NCI-H446 (cell line): ENCODE measurements at places on chromosomes 12 and 14.

DNA sequence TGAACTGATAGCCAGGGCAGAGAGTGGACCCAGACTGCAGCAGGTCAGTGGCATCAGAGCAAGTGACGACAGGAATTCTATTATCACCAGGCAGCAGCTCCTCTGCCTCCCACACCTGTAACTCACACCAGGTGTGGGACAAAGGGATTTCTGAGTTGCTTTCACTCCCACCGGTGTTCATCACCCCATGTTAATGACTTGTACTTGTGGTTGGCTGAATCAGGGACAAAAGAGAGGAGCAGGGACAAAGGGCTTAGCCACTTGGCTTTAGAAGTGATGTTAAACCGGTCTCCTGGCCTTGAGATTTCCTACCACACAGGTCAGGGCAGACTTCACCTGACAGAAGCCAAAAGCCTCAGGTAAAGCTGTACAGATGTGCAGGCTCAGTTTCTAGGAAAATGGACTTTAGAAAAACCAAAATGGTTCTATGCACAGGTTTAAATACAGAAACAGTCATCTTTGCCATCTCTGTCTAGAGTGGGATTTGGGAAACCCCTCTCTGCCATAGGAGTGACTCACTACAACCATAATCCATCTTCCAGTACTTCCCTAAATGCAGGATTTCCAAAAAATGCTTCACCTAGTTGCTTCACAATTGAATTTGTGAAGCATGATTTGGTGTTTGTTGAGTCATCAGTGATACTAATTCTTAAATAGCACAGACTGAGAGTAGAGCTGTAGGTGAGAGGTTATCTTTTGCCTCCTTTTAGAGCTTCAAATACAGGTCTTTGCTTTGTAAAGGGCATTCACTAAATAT is 158.5 kb downstream of the PRKCH start:
- DNase-seq: no peak

DNA sequence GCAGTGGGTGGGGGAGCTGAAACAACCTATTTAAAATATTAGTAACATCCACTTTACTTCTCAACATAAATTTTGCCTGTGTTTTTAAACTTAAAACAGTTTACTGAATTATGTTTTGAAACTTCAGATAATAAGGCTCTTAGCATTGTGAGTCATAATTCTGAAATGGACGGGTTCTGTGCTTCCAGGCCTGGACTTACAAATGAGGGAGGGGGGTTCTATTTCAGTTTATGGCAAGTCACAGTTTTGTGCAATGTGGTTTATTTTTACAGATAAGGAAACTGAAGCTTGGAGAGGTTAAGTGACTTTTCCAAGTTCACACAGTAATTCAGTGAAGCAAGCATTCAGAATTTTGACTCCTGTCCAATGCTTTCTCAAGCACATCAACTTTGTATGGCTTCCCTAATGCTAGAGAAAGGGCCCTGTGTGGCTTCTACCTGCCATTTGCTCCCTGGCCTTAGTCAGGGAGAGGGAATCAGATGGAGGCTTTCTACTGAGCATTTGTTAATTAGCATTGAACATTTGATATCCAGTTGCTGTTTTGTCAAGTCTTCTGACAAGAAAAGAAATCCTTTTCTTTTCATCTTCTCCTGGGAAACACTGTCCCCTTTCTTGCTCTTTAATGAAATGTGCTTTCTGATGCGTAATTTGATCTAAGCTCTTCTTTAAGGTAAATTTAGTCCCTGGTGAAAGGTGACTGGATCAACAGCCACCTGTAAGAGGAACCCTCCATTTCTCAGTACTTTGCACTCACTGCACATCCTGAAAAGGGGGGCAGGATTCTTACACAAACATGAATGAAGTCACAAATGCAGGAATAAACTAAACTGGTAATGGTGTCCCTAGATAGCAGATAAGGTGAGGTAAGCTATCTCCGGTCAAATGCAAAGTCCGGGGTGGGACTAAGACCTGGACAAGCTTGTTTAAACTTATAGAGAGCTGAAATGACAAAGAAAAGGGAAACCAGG is 2.5 kb upstream of the SALL2 start:
- no peak for DNase-seq

- peak; percentile 33 for DNase-seq
These were observed 1.6 kb upstream of the ATP2B1 start for GRCh38 chr12:89709995-89710872.

GRCh38 chr12:109738878-109739665 is 25.4 kb downstream of the FAM222A start:
- DNase-seq: no peak

- peak; percentile 27 for DNase-seq
These were observed 346.9 kb upstream of the FKBP4 start for GRCh38 chr12:2447861-2448260.

GRCh38 chr12:100942984-100943749 is 148.6 kb downstream of the ANO4 start:
- no peak for DNase-seq

GRCh38 chr12:93174048-93174447 is 203.7 kb upstream of the NUDT4 start:
- DNase-seq: peak; percentile 89

- no peak for DNase-seq
These were observed 104.0 kb upstream of the CCND2 start for GRCh38 chr12:4169531-4169930.

DNA sequence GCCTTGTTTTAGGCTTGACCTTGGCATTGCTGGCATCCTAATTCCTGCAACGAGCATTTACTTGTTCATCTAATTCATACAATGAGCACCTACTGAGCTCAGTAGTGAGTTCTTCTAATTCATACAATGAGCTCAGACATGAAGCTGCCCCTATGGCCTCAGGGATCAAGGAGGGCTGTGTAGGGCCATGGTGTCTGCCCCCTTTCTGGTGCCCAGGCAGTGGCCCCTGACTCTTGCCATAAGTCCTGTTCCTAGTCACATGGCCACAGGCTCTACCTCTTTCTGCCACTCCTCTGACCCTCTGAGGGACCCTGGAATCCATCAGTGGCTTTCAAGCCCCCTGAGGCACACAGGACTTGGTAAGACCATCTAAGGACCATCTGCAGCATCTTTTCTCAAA is 148.8 kb downstream of the ZFP36L1 start:
- DNase-seq: no peak

DNA sequence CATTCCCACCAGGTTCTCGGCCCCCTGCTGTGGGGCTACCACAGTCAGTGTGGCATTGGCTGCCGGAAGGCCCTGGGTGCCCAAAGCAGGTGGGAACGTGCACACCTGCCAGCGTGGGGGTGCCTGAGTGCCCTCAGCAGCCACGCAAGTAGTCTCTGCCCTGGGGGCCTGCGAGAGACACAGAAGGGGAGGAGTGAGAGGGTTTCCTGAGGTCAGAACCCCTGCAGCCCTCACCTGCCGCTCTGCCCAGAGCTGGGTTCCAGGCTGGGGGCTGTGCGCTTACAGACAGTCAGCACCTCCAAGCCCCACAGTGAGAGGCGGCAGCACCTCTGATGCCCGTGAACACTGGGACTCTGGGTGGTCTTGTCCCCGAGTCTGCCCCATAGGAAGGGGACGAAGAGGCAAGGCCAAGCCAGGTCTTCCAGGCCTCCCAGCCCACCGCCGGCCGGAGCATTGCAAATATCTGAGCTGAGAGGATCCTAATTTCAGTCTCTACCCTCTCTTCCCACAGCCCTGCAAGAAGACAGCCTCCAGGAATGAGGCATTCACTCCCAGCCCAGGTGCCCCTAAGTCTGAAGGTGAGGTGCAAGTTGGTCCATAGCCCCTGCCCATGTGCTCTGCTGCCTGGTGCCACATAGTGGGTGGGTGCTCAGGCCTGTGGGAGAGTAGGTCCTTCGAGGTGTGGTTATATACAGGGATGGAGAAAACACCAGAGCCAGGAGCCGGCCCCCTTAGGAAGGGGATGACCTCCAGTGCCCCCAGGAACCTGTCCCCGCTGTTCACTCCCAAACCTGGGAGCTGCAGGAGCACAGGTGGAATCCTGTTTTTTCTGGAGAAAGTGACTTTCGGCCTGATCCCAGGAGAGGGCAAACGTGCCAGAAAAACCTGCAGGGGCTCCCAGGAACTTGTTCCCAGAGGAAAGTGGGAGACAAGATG is 291.1 kb upstream of the RTL1 start:
- DNase-seq: no peak

DNA sequence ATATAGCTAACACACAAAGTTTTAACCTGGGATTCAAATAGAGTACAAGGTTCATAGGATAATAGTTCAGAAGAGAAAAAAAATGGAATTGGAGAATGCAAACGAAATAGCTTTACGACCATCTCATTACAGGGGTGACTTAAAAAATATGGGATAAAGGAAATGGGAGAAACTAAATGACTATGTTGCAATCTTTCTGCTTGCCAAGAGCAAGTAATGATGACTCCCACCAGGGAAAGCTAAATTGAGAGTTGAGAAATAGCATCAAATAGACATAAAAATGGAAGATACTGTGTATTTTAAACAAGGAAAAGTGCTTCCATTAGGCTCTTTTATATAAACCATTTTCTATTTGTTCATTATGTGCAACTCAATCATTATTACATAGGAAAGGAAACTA is 155.7 kb upstream of the ATXN7L3B start:
- no peak for DNase-seq

- DNase-seq: no peak
These were observed 194.5 kb upstream of the RGS6 start for GRCh38 chr14:71737760-71738159.

DNA sequence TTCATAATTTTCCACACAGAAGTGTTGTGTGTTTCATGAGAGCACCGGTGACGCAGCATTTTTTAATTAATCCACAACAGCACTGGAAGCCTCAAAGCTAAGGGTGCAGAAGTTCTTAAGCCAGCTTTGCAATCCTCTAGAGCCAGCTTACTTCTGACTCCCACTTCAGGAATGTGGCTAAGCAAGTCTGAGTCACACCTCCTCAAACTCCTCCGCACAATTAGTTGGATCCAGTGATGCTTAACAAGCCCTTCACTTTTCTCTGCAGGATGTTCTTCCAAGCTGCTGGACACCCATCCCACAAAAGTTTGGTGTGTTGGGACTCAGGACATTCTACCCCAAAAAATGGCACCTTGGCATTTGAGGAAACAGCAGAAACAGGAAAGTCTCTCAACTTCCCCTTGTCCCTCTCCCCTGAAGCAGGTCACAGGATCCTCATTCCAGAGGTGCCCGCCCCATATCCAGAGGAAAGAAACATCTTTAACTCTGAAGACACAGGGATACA is 210.0 kb downstream of the PPM1H start:
- peak; percentile 42 for DNase-seq

DNA sequence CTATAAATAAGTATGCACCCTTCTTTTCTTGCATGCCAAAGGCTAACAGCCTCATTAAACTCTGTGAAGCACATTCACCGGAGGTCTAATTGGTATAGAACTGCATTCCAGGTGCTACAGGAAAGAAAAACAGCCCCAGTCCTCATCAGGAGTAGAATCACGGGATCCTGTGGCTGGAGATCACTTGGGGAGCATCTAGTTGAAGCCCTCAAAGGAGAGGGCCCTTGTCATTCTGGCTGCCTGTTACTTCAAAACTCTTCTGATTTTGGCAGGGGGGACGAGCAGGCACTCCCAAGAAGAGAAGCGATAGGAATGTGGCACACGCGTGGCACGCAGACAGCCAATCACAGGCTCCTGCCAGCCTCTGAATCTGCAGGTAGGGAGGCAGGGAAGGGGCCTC is 154.4 kb downstream of the TTC7B start:
- DNase-seq: no peak

DNA sequence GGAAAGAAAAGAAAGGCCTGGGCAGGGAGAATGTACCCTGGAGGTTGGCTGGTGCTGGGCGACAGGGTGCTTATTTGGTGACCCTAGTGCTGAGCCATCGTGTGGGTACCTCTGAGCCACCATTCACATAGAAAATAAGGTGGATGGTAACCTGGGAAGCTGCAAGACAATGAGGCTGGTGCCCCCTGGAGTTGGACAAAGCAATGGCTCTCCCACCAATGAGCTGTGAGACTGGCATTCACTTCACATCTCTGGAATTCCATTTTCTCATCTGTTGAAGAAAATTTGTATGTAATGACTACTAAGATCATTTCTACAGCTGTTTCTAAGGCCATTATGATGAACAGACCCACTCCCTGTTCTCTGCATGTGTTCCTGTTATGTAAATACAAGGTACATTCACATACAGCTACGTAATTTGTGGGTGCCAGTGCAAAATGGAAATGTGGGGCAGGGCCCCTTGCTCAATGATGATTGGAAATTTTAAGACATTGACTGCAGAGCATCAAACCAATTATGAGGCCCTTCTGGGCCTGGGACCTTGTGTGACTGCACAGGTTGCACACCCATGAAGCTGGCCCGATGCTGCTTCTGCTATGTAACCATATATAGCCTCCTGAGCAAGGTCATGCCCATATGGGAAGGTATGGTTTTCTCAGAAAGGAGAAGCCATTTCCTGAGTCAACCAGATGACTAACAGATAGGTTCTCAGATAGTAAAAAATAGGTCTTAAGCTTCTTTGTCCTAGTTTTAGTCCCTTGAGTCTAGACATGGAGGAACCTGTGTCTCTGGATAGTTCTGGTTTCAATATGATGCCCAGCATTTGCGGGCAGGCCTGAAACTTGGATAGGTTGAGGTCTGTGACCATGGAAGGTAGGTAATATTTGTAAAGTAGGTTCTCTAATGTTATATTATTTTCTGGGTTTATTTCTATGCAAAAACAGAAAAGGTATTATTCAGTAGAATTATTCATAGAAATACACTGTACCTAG is 63.4 kb upstream of the IGF1 start:
- DNase-seq: no peak

- no peak for DNase-seq
These were observed 99.0 kb downstream of the NUBPL start for GRCh38 chr14:31660191-31660590.

DNA sequence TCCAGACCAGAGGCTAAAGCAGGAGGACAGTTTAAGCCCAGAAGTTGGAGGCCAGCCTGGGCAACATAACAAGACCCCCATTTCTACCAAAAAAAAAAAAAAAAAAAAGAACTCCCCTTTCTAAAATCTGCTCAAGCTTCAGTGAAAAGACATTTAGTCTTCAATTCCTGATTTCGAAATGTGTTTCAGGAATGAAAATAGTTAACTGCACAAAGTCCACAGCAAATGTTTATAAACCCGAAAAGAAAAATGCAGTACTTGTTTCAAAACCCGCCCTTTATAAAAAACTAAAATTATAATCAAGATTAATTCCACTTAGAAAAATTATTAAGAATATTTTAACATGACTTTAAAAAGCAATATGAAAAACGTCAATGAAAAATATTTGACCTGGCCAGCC is 12.1 kb downstream of the ATXN2 start:
- DNase-seq: no peak

DNA sequence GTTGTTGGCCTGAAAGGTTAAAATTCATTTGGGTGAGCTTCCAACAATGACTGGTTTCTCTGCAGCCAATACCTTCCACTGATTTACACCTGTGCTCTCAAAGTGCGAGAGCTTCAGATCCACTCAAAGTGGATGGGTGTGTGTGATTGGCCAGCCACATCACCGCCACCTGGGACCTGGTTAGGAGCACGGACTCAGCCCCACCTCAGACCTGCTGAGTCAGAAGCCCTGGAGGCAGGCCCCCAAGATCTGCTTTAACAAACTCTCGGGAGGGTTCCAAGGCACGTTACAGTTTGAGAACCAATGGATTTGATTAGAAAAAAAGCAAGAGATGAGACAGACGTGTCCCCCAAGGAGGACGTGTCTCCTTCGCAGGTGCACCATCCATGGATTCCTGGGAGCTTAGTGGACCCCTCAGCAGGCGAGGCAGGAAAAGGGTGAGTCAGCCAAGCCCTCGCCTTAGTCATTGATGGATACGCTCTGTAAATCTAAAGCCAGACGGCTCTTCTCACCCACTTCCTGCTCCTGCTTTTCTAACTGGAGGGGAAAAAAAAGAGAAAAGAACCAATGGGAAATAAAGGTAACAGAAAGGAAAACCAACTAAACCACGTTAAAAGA is 24.5 kb downstream of the FZD10 start:
- no peak for DNase-seq

GRCh38 chr14:76770521-76771436 is 9.5 kb downstream of the VASH1 start:
- no peak for DNase-seq
